ENCODE measurements at places on chromosomes 7 and 10. TPM values are rescaled to one million over a fixed set of nuclear protein-coding genes. Genes with fewer than 3 reads are reported as not detected.

SYT15 gene
- 2.7 TPM for total RNA-seq

SDK1 gene
- total RNA-seq = 0.27 TPM

GPR146 gene
- 1.9 TPM for total RNA-seq

CFAP70 gene
- 0.10 TPM for total RNA-seq

HMX3 gene
- not detected for total RNA-seq
